GM19239 (cell line): ENCODE measurements at places on chromosomes 11 and 22.
A peak's percentile ranks its signal among the peaks of the same experiment; 100 is the strongest.

- no peak for DNase-seq
Observed at GRCh38 chr11:36488096-36488495, 22.0 kb downstream of the TRAF6 start.

- no peak for DNase-seq
Observed at GRCh38 chr22:27667121-27667843, 134.3 kb downstream of the MN1 start.

DNA sequence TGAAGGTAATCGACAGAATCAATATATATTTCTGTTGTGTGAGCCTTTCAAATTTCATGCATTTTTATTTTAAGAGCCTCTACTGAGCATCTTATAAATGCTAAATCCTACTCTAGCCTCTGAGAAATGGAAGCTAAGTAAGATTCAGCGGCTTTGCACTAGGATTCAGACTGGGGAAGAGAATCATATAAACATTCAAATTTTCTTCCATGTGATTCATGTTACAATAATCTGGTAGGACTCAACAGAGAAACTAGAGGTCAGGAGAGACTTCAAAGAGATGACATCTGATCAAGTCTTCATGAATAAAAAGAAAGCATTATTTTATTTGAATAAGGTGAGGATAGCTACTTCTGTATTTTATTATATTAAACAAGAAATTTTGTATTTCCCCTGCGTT is 538.9 kb downstream of the DLG2 start:
- DNase-seq = no peak

GRCh38 chr11:133937015-133937414 is 19.8 kb downstream of the IGSF9B start:
- no peak for DNase-seq

- DNase-seq = no peak
Observed at GRCh38 chr11:44015624-44016007, 32.2 kb upstream of the ACCSL start.

DNA sequence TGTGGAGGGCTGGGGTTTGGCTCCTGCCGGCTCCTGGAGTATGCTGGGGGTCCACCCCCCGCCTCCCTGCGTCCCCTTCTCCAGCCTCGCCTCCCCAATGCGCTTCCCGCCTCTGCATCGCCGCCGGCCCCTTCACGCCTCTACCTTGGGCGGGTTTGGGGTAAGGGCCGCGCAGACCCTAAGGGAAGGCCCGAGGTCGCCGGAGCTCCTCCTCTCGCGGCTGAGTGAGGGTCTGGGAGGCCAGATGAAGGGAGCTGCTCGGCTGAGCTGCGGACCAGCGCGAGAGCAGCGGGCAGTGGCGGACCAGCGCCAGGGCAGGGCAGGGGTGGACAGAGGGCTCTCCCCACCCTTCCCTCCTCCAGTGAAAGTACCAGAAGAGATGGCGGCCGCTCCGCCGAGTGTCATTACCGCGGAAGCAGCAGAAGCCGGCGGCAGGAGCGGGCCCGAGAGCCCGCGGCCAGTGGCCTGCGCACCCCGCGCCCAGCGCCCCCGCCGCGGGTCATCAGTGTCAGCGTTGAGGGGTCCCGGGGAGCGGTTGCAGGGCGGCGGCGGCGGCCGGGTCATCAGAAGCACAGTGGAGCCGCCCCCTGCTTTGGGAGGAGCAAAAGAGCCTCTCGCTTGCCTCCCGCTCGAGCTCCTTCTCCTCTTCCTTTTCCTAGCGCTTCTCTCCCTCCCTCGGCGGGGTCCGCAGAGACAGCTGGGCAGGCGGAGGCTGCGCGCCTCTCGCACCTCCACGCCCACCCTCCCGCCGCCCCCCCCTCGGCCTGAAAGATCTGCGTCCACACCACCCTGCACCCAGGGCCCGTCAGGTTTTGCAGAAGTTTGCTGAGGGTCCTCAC is 255.6 kb upstream of the CADM1 start:
- DNase-seq = no peak

DNA sequence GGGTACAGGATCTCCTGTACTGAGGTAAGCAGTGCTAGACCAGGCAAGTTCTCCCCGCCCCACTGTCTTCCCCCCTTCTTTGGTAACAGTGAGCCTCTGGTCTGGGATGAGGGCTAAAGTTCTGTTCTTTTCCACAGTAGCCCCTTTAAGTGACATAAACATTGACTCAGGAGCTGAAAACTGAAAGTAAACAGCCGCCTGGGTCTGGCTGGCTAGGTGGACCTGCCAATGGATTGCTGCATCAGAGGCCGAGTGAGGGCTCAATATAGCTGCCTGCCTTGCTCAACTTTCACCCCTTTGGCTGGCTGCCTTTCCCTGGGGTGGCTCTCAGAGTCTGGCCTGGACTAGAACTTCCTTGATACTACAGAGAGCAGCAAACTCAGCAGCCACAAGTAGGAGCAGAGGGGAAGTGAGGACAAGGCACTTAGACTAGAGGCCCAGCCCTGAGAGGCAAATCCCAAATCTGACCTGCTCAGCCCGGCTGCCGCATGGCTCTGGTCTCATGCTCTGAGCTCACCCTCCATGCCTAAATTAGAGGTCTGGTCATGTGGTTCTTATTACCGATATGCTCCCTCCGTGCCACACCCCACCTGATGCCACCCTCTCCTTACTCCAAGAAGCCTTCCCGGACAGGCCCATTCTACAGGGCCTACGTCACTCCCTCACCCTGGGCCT is 9.6 kb upstream of the UCP3 start:
- no peak for DNase-seq

DNA sequence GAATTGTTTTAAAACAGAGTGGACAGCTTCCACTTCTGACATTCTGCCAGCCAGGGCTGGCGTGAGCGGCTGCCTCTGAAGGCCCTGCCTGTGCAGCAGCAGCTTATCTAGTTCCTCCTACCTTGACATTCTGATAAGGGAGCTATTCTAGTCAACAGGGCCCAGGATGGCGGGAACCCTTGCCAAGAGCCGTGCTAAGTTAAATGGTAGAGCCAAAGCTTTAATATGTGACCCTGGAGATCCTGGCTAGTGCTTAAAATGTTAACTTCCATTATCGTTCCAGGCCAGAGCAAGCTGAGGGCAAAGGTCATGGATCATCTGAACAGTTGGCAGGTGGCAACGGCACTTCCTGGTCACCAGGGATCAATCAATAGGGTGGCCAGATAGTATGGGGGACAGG is 3.5 kb downstream of the KCNJ5 start:
- no peak for DNase-seq

- no peak for DNase-seq
Observed at GRCh38 chr11:83033972-83034672, 37.6 kb downstream of the RAB30 start.

- DNase-seq = no peak
Observed at GRCh38 chr11:58625826-58626460, 3.5 kb downstream of the CNTF start.

DNA sequence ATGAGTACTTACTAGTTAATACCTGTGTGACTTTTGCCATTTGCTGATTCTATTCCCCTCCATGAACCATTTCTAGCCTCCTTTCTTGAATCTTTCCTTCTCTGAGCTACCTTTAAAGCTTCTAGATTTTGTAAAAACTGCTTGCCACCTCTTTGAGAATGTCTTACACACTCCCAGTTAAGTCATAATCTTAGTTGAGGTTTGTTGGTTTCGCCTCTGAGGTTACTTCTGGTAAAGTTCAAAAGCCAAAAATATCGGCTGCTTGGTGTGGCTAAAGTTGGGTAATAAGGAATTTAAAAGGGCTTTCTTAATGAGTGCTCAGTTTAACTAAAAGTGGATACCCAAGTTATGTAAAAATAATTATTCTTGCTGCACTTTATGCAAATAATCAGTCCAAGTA is 10.4 kb upstream of the GLYAT start:
- DNase-seq = no peak

DNA sequence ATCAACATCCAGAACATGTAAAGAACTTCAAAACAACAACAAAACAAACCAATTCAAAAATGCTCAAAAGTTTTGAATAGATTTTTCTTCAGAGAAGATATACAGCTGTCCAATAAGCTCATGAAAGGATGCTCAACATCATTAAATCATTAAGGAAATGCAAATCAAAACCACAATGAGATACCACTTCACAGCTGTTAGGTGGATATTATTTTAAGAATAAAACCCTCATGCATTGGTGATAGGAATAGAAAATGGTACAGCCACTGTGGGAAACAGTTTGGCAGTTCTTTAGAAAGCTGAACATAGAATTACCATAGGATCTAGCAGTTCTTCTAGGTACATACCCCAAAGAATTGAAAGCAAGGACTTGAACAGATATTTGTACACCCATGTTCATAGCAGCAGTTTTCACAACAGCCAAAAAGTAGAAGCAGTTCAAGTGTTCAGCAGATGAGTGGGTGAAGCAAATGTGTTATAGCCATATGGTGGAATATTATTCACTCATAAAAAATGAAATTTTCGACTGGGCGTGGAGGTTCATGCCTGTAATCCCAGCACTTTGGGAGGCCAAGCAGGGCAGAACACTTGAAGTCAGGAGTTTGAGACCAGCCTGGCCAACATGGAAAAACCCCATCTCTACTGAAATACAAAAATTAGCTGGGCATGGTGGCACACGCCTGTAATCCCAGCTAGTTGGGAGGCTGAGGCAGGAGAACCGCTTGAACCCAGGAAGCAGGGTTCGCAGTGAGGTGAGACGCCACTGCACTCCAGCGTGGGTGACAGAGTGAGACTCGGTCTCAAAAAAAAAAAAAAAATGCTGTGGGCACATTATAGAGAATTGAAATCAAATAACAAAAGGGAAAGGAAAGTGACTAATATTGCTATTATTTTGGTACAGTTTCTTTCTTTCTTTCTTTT is 42.9 kb downstream of the CBL start:
- no peak for DNase-seq

- no peak for DNase-seq
Observed at GRCh38 chr11:68763926-68764657, 12.8 kb upstream of the TESMIN start.

- DNase-seq = peak; percentile 48
Observed at GRCh38 chr11:115504276-115505158, at the start of gene CADM1. CADM1 (minus strand) TSS chr11:115504415.

DNA sequence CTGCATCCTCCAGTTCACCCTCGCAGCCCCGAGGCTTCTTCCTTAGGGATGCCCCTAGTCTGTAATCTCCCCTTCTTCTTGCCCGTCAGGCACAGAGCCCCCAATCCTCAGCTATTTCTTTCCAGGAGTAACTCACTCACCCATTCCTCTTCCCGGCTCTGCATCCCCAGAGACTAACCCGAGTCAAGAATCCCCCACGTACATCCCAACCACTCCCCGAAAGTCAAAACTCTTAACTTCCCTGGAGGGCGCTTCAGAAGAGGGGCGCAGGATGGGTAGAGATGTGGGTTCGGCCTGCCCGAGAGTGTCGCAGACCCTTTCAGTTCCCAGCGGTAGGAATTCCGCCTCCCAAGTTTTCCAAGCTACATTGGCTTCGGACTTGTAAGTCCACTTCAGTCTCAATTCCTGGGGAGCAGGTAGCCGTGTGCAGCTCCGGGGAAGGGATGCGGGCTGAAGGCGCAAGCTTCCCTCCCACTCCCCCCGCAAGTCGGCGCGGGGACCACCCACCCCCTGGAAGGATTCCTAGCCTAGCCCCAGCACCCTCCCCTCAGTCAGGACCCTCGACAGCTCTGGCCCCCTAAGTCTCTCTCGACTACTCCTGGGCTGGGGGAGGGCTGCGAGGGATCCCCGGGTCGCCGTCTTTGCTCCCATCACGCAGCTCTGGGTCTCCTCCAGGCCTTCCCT is 871 bp downstream of the BDNF start:
- DNase-seq = no peak

DNA sequence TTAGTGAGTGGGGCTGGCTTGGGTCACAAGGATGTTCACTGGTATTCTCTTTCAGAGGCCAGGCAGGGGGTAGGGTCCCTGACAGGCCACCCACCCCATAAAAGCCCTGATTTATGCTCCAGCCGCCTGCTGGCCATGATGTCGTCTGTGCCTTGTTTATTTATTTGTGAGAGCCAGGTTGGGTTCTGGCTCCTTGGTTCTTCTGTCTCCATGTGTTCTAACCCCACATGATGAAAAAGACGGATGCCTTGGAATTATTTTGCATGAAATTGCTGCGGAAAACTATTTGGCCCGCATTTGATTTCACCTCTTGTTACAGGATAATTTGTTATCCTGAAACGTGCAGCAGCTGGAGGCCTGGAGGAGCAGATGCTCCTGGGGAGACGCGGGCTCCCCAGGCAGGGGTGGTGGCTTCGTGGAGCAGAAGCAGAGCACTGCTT is 46.3 kb upstream of the WNT11 start:
- no peak for DNase-seq

- no peak for DNase-seq
Observed at GRCh38 chr11:8638300-8638699, 44.2 kb downstream of the TRIM66 start.

DNA sequence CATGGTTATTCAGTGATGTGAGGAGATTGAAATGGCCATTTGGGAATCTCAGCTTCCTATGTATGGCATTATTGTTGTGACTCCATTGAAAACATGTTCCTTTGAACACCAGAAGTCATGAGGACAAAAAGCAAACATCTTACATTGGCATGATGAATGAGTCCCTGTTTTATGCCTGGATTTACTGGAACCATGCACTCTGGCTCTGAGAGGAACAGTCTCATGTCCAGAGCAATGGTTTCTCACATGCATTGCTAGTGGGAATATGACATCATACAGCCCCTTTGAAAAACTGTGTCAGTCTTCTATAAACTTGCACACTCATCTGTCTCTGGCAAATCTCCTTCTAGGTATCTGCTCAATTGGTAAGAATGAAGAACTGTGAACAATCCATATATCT is 3.4 kb upstream of the KDM4F start:
- DNase-seq = no peak

- DNase-seq = no peak
Observed at GRCh38 chr22:24695060-24695459, 79.5 kb downstream of the PIWIL3 start.

DNA sequence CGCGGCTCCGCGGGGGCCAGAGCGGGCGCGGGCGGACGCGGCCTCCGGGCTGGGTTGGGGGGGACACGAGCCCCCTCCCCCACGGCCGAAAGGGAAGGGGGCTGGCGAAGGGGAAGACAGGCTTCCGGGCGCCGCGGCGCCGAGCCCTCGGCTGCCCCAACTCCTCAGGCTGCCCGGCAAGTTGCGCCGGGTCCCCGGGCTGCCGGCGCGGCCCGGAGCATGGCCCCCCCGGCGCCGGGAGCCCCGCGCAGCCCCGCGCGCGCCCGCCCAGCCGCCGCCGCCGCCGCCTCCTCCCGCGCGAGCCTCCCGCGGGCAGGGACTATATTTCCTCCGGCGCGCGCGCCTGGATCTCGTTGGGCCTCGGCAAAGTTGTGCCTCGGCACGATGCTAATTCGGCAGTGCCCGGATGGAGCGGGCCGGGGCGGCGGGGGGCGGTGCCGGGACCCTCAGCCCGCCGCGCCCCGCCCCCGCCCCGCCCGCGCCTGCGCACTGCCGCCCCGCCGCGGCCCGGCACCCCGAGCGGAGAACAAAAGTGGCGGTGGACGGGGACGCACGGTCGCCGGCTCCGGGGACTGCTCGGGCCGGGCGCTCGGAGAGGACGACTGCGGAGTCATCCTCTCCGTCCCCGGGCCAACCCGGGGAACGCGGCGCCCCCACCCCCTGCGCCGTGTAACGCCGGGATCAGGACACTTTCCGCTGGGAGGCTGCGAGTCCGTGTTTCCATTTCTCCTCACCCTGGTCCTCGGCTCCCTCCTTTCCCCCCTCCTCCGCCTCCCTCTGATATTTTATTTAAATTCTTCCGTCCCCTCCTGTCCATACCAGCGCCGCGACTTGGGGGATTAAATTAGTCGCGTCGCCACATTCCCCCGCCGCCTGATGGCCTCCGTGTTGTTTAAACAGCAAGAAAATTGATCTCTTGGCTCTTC is at the start of gene PHF21B:
TSS of gene PHF21B (minus strand) at position 400 of the 926 bp plus-strand sequence. CDS start 456 bp downstream, outside the sequence.
- DNase-seq = peak; percentile 59
